ENCODE measurements at places on chromosomes 7 and 10. TPM values are rescaled to one million over a fixed set of nuclear protein-coding genes. Genes with fewer than 3 reads are reported as not detected.

DNA sequence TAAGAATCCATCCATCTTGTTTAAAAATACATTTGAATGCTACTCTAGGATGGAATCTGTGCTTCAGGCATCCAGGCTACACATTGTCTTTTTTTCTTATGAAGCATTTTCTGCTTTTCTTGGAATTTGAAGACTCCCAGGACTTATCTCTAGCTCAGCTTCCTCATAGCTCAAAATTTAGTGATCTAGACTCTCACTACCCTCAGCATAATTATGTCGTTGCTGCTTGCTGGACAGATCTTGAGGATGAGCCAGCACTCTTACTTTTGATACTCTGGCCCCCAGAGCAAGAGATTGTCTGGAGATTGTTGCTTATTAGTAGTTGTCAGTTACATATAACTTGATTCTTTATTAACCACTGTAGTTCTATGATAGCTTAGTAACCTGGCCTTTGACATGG lies 83.3 kb upstream of the FGL2 start:
- H3K4me3 ChIP-seq = no peak overlapping the region
- no peak overlapping the region for H3K27ac ChIP-seq
- no peak for DNase-seq
- H3K4me1 ChIP-seq = no peaks in the 10 kb centered on the region
- no peaks in the 10 kb centered on the region for H3K36me3 ChIP-seq
- no peaks in the 10 kb centered on the region for H3K27me3 ChIP-seq

- H3K36me3 ChIP-seq = no peaks in the 10 kb centered on the region
- no peak overlapping the region for H3K27ac ChIP-seq
- H3K4me1 ChIP-seq = peaks cover 20% of the 10 kb centered on the region
- DNase-seq = no peak
Measured at GRCh38 chr10:109956454-109957091, 33.3 kb upstream of the XPNPEP1 start.

GRCh38 chr7:120993553-120994191 lies 5.2 kb downstream of the CPED1 start:
- no peak overlapping the region for H3K4me3 ChIP-seq
- H3K36me3 ChIP-seq = no peaks in the 10 kb centered on the region
- no peak overlapping the region for H3K27ac ChIP-seq
- no peaks in the 10 kb centered on the region for H3K4me1 ChIP-seq
- H3K27me3 ChIP-seq = no peaks in the 10 kb centered on the region
- DNase-seq = no peak

- H3K4me3 ChIP-seq = no peak overlapping the region
- peak overlapping the region; percentile 36 for H3K27ac ChIP-seq
- no peak for DNase-seq
- H3K36me3 ChIP-seq = no peaks in the 10 kb centered on the region
Measured at GRCh38 chr7:30795161-30795948, 24.1 kb downstream of the MINDY4 start.

GRCh38 chr10:86258499-86258898 lies 108.1 kb downstream of the GRID1 start:
- DNase-seq = no peak
- no peak overlapping the region for H3K4me3 ChIP-seq
- H3K36me3 ChIP-seq = no peaks in the 10 kb centered on the region
- H3K4me1 ChIP-seq = no peaks in the 10 kb centered on the region
- no peak overlapping the region for H3K27ac ChIP-seq

- no peak overlapping the region for H3K27ac ChIP-seq
- no peak for DNase-seq
- H3K27me3 ChIP-seq = no peaks in the 10 kb centered on the region
Measured at GRCh38 chr7:144682581-144683280, 153.1 kb downstream of the TPK1 start.

GRCh38 chr7:66452165-66452564 lies 176.5 kb upstream of the KCTD7 start:
- H3K4me1 ChIP-seq = no peaks in the 10 kb centered on the region
- H3K36me3 ChIP-seq = no peaks in the 10 kb centered on the region
- H3K27ac ChIP-seq = no peak overlapping the region
- no peak overlapping the region for H3K4me3 ChIP-seq
- no peaks in the 10 kb centered on the region for H3K27me3 ChIP-seq

DNA sequence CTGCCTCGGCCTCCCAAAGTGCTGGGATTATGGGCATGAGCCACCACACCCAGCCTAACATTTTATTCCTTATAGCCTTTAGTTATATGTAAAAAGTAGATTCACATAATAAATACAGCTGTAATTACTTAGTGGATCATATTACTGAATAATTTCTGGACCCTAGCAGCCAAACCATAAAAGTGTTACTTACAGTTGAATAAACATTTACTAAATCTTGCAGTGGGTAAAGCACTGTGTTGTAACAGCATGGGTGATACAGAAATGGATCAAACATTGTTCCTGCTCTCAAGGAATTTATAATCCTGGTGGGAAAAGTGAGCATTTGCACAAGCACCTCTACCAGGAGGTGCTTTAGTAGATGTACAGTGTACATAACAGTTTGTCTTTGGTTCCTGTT lies 25.0 kb downstream of the BPGM start:
- no peak overlapping the region for H3K27ac ChIP-seq
- no peak for DNase-seq
- no peaks in the 10 kb centered on the region for H3K36me3 ChIP-seq
- no peaks in the 10 kb centered on the region for H3K27me3 ChIP-seq

GRCh38 chr7:16815001-16815400 lies 10.2 kb upstream of the AGR2 start:
- no peaks in the 10 kb centered on the region for H3K36me3 ChIP-seq
- no peak overlapping the region for H3K4me3 ChIP-seq
- H3K27ac ChIP-seq = no peak overlapping the region
- DNase-seq = no peak
- peaks cover 18% of the 10 kb centered on the region for H3K4me1 ChIP-seq
- no peaks in the 10 kb centered on the region for H3K27me3 ChIP-seq

DNA sequence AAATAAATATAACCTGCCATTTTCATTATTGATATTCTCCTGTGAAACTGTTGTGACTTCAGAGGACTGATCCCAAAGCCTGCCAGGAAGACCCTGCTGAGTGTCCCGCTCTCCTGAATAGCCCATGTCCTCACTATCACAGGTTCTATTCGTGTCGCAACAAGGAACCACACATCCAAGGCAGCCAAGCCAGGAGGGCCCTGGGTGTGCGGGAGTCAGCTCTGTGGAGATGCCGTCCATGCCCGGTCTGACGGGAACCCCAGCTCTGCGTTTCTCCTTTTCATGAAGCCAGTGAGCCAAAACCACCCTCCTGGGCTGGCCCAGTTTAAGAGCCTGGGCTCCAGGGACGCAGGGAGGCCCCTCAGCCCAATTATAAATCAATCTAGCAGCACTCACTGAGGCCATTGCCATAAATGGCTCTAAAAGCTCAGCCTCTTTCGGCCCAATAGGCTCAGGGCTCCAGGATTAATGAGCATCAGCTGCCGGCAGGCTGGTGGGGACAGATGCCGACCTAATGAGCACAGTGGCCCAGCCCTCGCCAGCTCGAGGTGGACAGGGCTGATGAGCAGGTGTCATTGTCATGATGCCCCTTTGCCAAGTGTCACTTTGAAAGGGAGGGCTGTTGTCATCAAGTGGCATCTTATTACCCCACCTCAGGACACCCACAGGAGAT lies 177.9 kb downstream of the PLXNA4 start:
- H3K4me1 ChIP-seq = peaks cover 3% of the 10 kb centered on the region
- no peaks in the 10 kb centered on the region for H3K27me3 ChIP-seq
- no peak for DNase-seq
- peak overlapping the region; percentile 88 for H3K27ac ChIP-seq

DNA sequence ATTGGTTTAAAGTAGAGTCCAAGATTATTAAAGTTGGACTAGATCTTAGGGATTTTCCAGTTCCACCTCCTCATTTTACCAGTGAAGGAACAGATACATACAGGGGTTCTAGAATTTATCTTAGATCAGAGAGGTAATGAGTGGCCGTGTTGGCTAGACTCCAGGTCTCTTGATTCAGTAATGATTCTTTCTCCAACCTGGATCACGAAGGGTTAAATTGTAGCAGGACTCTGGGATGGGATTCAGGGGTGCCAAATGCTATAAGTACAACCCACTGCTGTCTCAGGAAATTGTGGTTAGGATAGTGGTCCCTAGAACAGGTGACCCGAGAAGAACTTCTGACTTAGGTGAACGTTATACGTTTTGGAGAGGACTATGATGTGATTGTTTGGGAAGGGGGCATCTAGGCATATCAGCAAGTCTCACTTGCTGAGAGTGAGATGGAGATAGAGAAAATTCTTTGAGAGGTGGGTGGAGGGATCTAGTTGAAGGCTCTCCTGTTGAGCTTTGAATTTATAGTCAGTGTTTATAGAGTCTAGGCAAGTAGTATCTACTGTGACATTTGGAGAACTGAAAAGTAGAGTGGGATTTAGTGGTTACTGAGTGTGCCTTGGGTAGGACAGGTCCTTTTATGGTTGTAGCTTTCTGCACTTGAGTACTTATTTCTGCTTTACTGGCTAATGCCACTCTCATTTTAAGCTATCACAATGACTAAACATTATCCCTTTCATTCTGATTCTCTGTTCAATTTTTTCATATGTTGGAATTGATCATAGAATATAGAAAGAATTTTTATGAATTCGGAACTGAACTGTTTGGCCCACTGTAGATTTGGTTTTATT lies 58.3 kb downstream of the ST7 start:
- H3K27me3 ChIP-seq = no peaks in the 10 kb centered on the region
- no peak overlapping the region for H3K4me3 ChIP-seq
- DNase-seq = no peak
- H3K4me1 ChIP-seq = peaks cover 4% of the 10 kb centered on the region
- no peaks in the 10 kb centered on the region for H3K36me3 ChIP-seq

DNA sequence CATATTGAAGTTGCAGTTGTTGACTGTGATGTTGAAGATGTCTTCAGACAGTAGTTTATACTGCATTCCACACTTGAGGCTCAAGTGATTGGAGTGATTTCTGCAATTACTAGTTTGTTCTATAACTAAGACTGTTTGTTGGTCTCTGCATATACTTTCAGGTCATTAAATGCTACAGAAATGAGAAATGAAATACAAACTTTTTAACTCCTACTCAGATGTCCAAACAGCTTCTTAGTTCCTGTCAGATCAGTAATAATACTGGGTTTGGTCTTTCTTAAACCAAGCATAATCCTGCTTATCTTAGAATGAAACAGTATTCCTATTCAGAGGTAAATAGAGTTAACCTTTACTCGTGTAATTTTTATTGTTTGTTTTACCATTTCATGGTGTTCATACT lies 115.9 kb downstream of the CCNY start:
- H3K27me3 ChIP-seq = no peaks in the 10 kb centered on the region
- peak overlapping the region; percentile 3 for H3K27ac ChIP-seq
- H3K4me3 ChIP-seq = no peak overlapping the region

GRCh38 chr7:20913853-20914252 lies 127.2 kb upstream of the SP8 start:
- no peaks in the 10 kb centered on the region for H3K27me3 ChIP-seq
- H3K27ac ChIP-seq = no peak overlapping the region
- H3K4me3 ChIP-seq = no peak overlapping the region
- H3K36me3 ChIP-seq = no peaks in the 10 kb centered on the region

- no peak overlapping the region for H3K27ac ChIP-seq
- no peaks in the 10 kb centered on the region for H3K27me3 ChIP-seq
Measured at GRCh38 chr10:59037018-59037389, 139.4 kb upstream of the PHYHIPL start.

DNA sequence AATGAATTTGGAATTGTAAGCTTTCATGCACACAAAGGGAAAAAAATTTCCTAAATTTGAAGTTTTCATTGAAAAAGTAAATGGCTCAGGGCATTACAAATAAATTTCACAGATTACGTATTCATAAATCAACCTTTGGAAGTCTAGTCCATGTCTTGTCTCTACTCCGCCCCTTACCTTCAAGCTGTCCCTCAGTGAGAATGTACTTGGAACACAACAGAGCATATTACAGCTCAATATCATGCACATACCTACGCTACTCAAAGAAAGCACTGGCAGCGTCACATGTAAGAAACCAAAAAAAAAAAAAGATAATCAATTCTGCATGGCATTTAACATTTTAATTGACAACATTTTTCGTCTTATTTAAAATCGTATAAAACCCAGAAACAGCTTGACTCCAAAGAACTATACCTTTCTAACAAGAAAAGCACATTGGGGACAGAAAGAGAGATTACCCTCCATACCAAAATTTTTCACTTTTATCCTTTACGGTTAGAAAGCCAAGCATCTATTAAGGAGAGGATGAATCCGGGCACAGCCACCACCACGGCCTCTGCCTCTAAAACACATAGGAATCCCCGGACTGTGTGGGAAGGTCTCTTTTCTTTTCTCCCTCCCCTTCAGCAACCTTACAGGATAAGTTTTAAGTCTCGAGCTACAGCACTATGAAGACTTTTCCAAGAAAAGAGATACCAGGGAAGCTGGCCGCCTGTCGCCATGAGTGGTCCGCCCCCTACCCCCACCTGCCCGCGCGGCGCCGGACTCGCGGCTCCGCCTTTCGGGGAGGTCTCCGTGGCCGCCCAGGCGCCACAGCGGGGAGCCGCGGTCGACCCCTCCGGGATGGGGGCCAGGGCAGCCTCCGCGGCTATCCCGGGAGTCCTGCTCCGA lies 1.1 kb downstream of the JMJD1C start:
- no peaks in the 10 kb centered on the region for H3K36me3 ChIP-seq
- H3K4me3 ChIP-seq = peak overlapping the region; percentile 94
- H3K27me3 ChIP-seq = no peaks in the 10 kb centered on the region
- H3K4me1 ChIP-seq = peaks cover 21% of the 10 kb centered on the region

DNA sequence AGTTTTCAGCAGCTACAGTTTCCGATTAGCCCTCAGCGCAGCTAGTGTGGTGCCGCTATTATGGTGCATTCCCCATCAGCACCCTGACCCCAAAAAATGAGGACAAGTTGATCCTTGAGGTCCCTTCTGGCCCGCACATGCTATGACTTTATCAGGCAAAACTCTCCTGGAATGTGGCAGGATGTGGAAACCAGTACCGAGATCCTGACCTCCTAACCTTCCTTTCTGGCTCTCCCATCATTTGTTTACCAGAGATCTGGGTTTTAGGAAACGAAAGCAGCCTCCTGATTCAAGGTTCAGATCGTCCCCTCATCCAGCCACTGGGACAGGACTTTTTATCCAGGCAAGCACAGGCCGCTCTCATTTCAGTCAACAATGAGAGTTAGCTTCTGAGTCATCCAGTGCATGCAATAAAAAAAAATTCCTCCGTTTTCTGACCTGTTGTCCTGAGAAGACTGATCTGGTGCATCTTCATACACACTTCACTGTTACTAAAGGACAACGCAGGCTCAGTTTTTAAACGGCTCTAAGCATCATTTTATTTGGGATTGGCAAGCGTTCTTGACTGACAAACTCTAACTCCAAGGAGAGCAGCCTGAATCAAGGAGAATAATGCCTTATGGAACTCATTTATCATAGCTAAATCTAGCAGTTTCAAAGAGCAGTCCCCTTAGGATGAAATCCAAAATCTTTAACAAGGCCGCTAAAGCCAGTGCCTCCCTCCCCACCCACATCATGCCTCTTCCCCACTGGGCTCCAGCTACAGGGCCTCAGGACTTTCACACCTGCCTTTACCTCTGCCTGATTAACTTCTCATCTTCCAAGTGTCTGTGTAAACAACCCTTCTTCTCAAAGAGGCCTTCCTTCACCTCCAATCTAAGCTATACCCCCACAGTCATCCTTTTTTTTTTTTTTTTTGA lies 17.1 kb downstream of the PDLIM1 start:
- no peaks in the 10 kb centered on the region for H3K36me3 ChIP-seq
- peak overlapping the region; percentile 29 for H3K4me3 ChIP-seq
- no peaks in the 10 kb centered on the region for H3K27me3 ChIP-seq
- DNase-seq = no peak

The CDC14C gene
- not detected for total RNA-seq

The NKX1-2 gene
- 0.59 TPM for total RNA-seq

The RBP3 gene
- not detected for total RNA-seq

The STEAP1B gene
- total RNA-seq = 13.1 TPM

The COL17A1 gene
- 150 TPM for total RNA-seq

The BTBD16 gene
- not detected for total RNA-seq

The XRCC2 gene
- total RNA-seq = 5.5 TPM

The UTF1 gene
- not detected for total RNA-seq

The PRKCQ gene
- 0.88 TPM for total RNA-seq

The ASB15 gene
- not detected for total RNA-seq

The TRDMT1 gene
- total RNA-seq = 2.6 TPM

The RGR gene
- total RNA-seq = not detected

Data from esophagus squamous epithelium (tissue), 5 donors.